CD4-positive, alpha-beta T cell treated with Interleukin-15 for 1 hour (primary cell): ENCODE measurements at places on chromosomes 5 and 9.

DNA sequence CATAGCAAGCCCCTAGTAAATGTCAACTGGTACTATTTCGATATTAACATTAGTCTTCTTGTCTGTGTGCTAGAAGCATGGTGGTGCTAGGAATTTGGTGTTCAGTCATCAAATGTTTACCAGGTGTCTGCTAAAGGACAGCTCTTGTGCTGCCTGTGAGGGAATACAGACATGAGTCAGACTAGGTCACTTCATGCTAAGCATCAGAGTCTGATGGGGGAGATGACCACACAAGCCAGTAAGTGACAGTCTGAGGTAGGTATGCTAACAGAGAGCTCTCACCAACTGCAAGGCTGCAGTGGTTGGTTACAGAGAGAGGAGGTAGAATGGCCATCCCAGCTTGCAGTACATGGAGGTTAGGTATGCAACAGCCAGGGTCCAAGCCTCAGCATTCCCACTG, 320.9 kb downstream of the CDK5RAP2 start:
- DNase-seq = no peak

GRCh38 chr9:113620377-113621161, 157.0 kb downstream of the RGS3 start:
- DNase-seq = no peak

- DNase-seq = no peak
Observed at GRCh38 chr5:178674334-178674733, 47.5 kb upstream of the CLK4 start.

DNA sequence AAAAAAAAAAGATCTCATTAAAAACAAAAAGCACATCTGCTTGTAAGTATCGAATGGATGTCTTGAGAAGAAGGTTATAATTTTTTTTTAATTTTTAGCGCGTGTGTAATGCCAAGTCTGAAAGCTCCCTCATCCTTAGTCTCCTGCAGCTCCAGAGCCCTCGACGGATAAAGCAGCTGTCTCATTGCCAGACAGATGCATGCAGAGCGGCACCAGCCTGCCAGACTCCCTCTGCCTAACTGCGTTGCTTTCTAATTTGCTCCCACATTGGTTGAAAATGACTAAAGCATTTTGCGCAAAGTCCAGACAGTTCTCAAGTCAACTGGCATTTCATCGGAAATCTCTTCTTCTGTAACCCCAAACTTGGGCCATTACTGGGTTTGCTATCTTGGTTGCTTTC, 29.4 kb downstream of the OLFM1 start:
- no peak for DNase-seq

GRCh38 chr5:55857247-55857640, 6.1 kb downstream of the IL31RA start:
- no peak for DNase-seq

GRCh38 chr9:2338777-2339365, 282.7 kb upstream of the VLDLR start:
- DNase-seq = no peak

DNA sequence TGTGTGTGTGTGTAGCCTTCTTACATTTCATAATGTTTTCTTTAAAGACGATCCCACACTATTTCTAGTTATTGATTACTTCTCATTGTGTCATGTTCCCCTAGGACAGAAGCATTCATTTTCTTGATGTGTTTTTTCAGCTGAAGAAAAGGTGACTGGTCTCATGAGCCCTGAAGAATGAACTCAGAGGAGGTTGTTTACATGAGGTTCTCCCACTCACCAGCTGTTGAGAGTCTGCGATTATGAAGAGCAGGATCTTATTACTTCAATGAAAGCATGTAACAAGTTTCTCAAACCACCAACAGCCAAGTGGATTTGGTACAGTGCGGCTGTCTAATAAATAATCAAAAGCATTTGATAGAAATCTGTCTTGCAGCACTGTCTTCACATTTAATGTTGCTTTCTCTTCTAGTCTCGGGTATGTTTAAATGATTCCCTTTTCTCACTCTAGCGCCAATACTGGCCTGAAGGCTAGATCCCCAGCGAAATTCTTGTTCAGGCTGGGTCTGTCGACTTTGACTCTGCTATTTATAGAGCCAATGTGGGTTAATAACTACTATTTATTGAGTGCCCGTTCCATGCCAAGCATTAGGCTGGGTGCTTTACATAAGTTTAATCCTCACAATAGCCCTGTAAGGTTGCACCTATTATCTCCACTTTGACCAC, 9.6 kb upstream of the FSD1L start:
- no peak for DNase-seq

- DNase-seq = no peak
Observed at GRCh38 chr9:98875536-98875935, 68.1 kb downstream of the GALNT12 start.

- DNase-seq = no peak
Observed at GRCh38 chr9:31520301-31521085, 864.0 kb upstream of the ACO1 start.

GRCh38 chr9:107942856-107943255, 453.3 kb upstream of the KLF4 start:
- no peak for DNase-seq

DNA sequence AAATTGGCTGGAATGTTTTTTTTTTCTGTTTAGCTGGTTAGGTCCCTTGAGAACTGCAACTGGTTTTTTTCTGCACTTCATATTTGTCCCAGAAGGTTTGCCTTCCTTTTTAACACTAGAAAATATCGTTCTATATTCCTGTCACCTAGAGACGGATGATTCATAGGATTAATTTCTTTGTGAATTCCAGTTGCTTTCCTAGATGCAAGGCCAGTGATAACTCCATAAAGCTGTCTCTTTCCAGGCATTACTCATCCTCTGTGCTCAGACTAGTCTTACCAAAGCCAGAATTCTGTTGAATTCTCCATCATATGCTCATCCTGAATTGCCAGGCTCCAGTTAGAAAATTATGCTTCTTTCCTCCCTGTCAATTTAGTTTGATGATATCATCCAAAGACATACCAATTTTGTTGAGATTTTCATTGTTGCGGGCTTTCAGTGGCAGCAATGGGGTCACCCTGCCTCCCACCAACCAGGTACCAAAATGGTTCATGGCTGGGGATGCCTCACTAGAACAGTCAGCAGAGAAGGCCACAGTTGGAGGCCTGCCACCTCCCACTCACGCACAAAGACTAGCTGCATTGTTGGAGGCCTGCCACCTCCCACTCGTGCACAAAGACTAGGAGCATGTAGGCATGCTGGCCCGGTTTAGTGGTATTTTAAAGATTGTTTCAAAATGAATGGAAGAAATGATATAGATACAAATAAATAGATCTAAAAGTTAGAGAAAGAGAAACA, 8.5 kb downstream of the BAAT start:
- no peak for DNase-seq

DNA sequence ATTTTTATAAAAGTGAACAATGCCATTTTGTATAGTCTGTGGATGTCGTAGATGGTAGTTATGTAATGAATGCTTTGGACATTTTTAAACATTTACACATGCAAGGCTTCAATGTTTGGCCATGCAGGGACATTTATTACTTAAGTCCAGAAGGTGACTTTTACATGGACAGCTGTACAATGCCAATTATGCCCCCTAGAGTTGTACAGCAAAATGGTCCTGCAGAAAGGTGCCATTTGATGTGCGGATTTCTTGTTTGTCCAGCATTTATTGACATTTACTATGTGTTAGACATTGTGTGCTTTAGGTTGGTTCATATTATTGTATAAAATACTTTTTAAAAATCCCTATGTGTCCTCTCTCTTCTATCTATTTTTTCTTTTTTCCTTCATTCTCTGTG, 22.5 kb upstream of the COMMD10 start:
- no peak for DNase-seq

GRCh38 chr5:74725331-74725730, 40.3 kb downstream of the HEXB start:
- no peak for DNase-seq

DNA sequence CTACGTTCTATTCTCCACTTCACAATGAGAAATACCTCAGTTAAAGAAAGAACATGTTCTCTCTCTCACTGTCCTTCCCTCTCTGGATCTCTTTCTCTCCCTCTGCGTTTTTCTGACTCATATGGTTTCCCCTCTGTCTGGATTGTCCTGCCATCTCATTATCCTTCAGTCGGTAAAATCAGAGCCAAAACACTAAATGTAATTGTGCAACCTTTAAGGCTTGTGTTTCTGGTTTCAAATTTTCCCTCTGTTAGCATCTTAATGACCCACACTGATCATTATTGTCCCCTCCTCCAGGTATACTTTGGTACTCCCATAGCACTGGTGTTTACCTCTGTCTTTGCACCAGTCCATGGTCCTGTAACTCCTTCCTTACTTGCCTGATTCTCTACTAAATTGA, 509.4 kb upstream of the C9orf72 start:
- no peak for DNase-seq

- no peak for DNase-seq
Observed at GRCh38 chr5:37005946-37006540, 129.5 kb downstream of the NIPBL start.

DNA sequence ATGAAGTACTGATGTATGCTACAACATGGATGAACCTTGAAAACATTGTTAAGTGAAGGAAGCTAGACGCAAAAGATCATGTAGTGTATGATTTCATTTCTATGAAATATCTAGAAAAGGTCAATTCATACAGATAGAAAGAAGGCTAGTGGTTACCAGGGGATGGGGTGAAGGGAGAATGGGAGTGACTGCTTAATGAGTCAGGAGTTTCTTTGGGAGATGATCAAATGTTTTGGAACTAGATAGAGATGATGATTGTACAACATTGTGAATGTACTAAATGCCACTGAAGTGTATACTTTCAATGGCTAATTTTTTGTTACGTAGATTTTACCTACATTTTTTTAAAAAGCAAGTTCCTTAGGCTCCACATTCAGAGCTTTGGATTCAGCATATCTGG, 14.9 kb upstream of the DELE1 start:
- no peak for DNase-seq

- DNase-seq = no peak
Observed at GRCh38 chr5:145161391-145161790, 673.8 kb downstream of the PRELID2 start.

- DNase-seq = no peak
Observed at GRCh38 chr9:3292311-3292710, 233.5 kb downstream of the RFX3 start.

GRCh38 chr5:35771300-35771699, 85.4 kb upstream of the IL7R start:
- no peak for DNase-seq

DNA sequence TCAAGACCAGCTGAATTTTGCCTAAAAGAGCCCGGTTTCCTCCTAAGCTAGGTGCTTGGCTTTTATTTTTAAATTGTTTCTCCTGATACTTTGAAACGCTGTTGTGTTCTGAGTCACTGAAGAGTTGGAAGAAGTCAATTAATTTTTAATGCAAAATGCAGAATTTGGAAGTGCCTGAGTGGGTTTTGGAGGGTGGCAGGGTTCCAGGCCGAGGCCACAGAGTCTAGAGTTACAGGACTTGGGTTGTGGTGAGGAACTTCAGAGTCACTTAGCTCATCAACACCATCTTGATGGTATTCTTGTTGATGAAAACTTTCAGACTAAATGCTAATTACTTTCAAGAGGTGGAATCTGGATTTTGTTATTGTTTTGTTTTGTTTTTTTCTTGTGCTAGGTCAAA, 130.6 kb downstream of the PDZD2 start:
- DNase-seq = no peak

DNA sequence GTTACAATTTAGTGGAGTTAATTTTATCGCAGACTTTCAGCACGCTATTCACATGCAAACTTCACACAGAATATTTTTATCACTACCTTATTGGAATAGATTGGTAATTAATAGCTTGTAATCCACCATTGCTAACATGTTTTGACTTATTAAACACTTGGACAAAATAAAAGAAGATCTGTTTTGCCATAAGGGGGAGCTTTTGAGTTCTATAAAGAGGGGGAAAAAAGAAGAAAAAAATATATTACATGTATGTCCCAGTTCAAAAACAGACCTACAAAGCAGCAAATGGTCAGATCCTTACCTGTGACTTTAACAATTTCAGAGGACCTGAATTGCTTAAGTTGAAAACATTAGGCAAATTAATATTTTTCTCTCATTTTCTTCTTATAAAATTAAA, 1.2 kb upstream of the PAPPA start:
- DNase-seq = no peak

- no peak for DNase-seq
Observed at GRCh38 chr5:111810112-111810511, 53.1 kb upstream of the NREP start.

DNA sequence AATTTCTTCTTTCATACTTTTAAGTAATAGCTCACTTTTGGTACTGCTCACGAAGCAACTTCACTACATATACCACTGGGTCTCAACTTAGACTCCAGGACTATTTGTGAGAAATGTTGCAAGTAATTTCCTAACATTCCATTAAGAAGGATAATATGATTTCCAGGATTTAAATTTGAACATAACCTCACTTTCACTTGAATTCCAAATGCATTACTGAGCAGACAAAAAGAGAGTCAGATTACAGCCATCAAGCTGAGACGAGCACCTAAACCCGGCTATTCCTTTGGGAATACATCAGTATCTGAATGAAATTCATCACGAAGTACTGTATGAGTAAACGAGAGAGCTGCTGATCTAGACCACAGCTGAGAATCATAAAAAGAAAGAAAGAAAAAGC, 47.3 kb downstream of the LIFR start:
- DNase-seq = no peak

DNA sequence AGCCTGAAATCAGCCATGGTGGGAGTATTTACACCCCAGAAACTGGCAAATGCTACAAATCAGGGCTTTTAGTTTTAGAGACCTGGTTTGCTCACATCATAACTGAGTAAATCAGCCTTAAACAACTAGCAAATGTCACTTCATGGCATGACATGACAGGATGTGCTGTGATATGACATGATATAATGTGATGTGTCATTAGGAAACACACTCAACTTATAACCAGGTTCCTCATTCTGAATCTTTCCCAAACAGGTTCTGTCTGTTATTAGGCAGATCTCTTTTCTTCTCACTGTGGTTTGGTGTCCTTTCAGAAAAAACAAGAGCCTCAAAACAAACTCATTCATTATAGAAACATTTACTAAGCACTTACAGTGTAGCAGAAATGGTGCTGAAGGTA, 90.5 kb downstream of the ADAMTS12 start:
- no peak for DNase-seq

GRCh38 chr5:150703762-150704161, 2.9 kb upstream of the RBM22 start:
- DNase-seq = no peak

DNA sequence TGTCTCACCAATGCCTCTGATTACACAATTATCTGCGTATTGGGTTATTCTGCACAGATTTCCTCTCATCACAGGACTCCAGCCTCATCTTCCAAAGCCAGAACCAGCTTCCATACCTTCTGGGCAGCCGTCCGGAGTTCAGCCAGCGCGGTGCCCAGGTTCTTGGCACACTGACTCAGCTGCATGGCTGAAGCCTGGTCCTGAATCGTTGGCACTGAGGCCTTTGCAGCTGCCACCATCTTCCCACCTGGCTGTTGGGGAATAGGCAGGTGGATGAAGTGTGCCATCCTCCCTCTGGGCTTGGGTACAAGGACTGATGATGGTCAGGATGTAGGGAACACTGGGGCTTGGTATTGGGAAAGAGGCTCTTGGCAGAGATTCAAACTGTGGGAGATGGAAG, 17.9 kb downstream of the TLN1 start:
- DNase-seq = no peak
